ENCODE measurements at places on chromosomes 6 and 20.
A peak's percentile ranks its signal among the peaks of the same experiment; 100 is the strongest.

- DNase-seq = no peak
These were observed 247.5 kb upstream of the SUPT3H start for GRCh38 chr6:45625191-45625664.

GRCh38 chr6:89269252-89269651 lies 45.8 kb downstream of the GABRR2 start:
- no peak for DNase-seq

GRCh38 chr6:26743157-26743821 lies 83.7 kb upstream of the ZNF322 start:
- DNase-seq = peak; percentile 13

- DNase-seq = no peak
These were observed 94.7 kb downstream of the PDE10A start for GRCh38 chr6:165568326-165568725.

DNA sequence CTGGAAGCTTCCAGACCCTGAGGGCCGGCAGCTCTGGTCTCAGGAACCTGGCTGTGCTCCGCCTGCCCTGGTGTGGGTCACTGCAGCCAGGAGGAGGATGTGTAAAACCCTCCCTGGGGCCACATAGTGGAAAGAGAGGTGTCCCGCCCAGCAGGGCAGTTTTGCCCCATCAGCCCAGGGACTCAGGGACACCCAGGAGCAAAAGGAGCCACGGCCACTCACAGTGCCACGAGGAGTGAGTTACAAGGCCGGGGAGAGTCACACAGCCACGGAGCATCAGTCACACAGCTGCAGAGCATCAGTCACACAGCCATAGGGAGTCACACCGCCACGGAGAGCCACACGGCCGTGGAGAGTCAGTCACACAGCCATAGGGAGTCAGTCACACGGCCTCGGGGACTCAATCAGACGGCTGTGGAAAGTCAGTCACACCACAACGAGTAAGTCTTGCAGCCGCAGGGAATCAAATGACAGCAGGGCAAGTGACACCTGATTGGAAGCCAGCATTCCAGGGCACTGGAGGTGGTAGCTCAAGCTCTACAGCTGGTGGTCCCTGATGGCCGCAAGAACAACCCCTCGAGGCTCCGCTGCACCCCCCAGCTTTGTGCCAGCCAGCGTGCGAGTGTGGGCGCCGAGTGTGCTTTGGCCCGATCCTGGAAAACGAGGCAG lies 60.9 kb downstream of the DLL1 start:
- DNase-seq = no peak

GRCh38 chr6:133833949-133834359 lies 55.0 kb upstream of the TCF21 start:
- DNase-seq = no peak

DNA sequence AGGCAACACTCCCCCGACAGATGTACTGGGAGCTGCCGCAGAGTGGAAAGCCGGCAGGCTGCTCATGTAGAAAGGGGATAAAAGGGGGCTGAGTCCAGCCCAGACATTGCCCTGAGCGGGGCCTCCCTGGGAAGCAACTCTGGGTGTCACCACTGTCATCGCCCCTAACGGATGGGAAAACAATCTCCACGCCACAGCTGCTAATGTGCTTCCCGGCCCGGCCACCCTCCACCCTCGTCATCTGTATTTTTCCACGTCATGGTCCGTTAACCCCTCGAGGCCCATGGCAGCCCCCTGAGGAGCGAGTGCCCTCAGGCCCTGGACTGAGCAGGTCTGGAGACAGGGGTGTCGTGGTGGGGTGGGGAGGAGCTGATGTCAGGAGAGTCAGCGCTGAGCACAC lies 227.4 kb downstream of the DLL1 start:
- DNase-seq = no peak

DNA sequence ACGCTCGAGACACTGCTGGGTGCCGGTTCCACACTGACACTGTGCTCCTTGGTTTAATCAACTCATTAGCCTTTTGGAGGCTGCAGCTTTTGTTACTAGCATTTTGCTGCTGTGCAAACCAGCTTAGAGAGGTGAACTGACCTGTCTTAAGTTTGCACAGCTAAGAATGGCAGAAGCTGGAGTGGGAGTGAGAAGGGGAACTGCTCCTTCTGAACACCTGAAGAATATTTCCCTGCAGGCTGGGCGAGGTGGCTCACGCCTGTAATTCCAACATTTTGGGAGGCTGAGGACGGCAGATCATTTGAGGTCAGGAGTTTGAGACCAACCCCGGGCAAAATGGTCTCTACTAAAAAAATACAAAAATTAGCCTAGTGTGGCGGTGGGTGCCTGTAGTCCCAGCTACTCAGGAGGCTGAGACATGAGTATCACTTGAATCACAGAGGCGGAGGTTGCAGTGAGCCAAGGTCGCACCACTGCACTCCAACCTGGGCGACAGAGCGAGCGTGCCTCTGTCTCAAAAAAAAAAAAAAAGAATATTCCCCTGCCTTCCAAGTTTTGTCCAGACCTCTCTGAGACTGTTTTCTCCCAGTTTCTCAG lies 5.0 kb downstream of the CEBPB start:
- no peak for DNase-seq

DNA sequence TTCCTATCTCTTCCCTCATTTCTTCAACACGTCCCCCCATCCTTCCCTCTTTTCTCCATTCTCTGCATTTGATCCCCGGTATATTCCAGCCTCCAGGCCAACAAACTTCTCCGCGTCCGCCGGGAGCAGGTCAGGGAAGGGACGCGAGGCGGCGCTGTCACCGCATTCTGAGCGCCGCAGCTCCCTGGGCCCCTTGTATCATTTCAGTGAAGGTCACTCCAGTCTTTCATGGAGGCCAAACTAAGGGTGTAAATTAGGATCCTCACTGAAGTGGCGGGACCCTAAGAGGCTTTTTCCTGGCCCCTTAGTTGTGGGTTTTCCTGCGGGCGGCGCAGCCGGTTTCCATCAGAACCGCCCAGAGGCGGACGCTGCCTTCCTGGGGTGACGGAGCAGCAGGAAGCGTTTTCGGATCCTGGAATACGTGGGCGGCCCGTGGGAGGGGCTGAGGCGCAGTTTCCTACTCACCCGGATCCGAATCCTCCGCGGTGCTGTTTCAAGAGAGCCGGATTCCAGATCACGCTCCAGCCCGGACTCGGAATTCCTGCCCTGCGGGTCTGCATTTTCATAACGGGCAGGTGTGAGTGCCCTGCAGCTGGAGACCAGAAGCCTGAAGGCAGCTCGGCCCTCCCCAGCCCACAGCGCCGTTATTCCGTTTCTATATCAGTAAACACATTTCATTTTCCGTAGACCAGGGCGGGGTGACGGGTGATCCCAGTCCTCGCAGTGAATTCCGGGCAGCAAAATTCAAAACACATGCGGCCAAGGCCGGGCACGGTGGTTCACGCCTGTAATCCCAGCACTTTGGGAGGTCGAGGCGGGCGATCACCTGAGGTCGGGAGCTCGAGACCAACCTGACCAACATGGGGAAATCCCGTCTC lies 3.6 kb upstream of the MICA start:
- DNase-seq = peak; percentile 77

GRCh38 chr6:33730611-33731010 lies 16.1 kb downstream of the IP6K3 start:
- DNase-seq = peak; percentile 36

GRCh38 chr6:137013031-137013430 lies 31.7 kb downstream of the IL20RA start:
- DNase-seq = no peak

DNA sequence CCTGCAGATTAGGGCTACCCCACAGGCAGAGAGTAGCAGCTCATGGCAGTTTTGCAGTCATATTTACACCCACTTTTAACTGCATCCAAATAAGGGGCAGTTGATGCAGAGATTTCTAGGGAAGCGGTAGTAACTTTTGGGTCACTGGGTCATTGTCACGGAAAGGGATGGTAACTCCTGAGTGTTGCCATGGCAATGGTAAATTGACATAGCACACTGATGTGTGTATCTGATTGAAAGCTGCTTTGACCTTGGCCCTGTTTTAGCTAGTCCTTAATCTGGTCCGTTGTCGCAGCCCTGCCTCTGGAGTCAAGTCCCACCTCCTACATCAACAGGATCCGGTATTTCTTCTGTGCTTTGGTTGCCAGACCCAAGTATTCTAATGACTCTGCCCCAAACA lies 199.1 kb upstream of the TCF21 start:
- DNase-seq = no peak

- no peak for DNase-seq
These were observed 346.2 kb upstream of the MMS22L start for GRCh38 chr6:97629180-97629579.

- DNase-seq = no peak
These were observed 197.2 kb downstream of the KIF6 start for GRCh38 chr6:39527792-39528564.

- no peak for DNase-seq
These were observed 59.2 kb upstream of the ADGRB3 start for GRCh38 chr6:68575765-68576439.

DNA sequence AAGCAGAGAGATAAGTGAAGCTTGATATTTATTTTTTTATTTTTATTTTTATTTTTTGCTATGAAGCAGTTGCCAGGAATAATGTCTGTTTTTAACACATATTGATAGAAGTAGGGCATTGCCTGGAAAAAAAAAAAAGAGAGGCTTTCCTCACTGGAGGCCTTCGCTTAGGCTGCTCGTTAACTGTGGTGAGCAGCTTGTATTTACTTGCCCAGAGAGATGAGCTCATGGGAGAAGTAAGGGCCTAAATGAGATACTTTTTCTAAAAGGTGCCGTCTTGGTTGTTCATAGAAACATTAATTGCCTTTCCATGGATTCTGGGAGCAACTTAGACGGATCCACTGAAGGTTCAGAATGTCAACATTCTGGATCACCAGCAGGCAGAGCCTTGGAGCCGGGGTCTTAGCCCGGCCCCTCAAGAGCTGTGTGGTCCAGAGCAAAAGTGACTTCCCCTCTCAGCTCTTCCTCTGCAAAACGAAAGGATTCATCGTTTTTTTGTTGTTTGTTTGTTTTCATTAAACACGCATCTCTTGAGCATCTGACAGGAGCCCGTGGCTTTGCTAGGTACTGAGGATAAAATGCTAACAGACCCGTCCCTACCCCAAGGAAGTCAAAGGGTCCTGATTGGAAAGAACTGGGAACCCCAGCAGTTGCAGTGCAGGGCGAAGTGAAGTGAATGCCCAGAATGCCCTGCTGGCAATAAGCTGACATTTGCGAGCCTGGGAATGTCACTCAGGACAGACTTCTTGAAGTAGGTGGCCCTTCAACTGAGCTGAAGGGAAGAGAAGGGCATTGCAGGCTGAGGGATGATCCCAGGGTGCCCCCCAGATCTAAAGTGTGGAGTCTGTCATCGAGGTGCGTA lies 138.5 kb downstream of the ZDHHC14 start:
- no peak for DNase-seq

GRCh38 chr6:31821301-31822035 lies 6.1 kb upstream of the HSPA1B start:
- peak; percentile 73 for DNase-seq

DNA sequence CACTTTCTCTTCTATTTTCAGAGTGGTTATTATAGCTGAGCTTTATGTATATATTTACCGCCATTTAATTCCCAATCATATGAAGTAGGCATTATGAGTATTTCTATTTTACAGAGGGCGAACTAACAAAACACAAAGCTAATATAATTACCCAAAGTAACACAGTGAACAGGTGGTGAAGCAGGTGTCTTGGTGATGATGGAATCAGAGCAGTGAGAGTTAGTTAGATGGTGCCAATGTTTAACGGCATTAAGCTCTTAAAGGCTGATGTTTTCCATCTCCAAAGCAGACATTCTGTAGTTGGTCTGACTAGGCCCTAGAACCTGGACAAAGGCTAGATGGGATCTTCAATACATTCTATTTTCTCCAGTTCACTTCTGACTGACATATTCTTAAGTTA lies 551.1 kb upstream of the SYNCRIP start:
- DNase-seq = no peak

- no peak for DNase-seq
These were observed 59.5 kb downstream of the CRYBG1 start for GRCh38 chr6:106419900-106420613.

GRCh38 chr6:128403618-128404444 lies 116.6 kb downstream of the PTPRK start:
- no peak for DNase-seq

DNA sequence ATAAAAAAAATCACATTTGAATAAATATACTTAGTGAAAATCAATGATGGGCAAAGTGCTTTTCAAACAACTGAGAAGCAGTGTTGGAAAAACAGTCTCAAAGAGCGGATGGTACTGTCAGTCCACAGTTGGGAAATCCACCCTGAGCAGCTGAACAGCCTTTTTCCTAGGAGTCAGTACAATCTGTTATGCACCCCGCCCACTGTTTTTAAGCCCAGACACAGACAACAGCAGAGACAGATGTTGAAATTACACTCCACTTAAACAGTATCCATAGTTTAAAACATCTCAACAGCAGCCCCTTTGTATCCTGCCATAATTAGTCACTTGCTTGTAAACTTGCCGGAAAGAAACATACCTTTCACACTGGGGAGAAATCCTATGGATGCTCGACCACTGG lies 372 bp downstream of the KIAA0408 start:
- DNase-seq = no peak

GRCh38 chr6:110017306-110017705 lies 39.2 kb downstream of the GPR6 start:
- no peak for DNase-seq

- peak; percentile 59 for DNase-seq
These were observed 103.0 kb downstream of the EDN3 start for GRCh38 chr20:59403261-59403961.

GRCh38 chr6:30206799-30207618 lies 6.2 kb downstream of the TRIM26 start:
- peak; percentile 16 for DNase-seq

- no peak for DNase-seq
These were observed 104.9 kb downstream of the ASXL1 start for GRCh38 chr20:32462900-32463641.

DNA sequence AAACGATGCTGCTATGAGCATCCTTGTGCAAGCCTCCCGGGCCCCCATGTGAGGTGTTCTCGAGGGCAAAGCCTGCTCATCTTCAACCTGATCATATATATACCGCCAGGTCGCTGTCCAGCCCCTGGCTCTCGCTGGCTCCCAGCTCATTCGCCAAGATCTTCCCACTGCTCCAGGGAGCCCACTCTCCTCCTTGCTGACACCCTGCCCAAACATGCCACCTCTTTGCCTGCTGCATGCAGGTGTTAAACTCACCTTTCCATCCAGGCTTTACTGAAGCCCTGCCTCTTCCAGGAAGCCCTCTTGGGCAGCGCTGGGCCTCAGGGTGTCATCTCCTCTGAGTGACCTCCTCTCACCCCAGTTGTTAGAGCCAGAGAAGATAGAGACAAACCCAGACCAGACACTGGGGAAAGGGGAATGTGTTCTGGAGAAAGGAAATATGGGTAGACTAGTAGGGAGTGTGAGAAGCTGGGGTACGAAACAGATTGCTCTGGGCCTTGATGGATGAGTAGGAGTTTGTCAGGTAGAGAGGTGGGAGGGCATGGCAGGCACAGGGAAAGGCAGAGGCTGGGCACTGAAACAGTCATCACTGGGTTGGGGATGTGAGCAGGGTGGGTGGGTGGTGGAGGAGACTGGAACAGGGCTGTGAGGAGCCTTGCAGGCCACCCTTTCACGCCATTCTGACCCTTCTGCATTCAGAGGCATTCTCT lies 1.2 kb upstream of the DLGAP4 start:
- DNase-seq = no peak
